ENCODE measurements at places on chromosomes 6 and 20.
A peak's percentile ranks its signal among the peaks of the same experiment; 100 is the strongest.

- DNase-seq, result peak; percentile 43
Measured at GRCh38 chr20:50303573-50304500, 113.2 kb downstream of the CEBPB start.

- DNase-seq, result no peak
Measured at GRCh38 chr6:112701201-112701600, 354.1 kb downstream of the RFPL4B start.

- DNase-seq, result no peak
Measured at GRCh38 chr6:146153040-146153758, 124.3 kb downstream of the GRM1 start.

- no peak for DNase-seq
Measured at GRCh38 chr6:81534934-81535465, 217.5 kb downstream of the TENT5A start.

GRCh38 chr6:38319256-38320212 lies 320.2 kb downstream of the BTBD9 start:
- DNase-seq, result no peak

DNA sequence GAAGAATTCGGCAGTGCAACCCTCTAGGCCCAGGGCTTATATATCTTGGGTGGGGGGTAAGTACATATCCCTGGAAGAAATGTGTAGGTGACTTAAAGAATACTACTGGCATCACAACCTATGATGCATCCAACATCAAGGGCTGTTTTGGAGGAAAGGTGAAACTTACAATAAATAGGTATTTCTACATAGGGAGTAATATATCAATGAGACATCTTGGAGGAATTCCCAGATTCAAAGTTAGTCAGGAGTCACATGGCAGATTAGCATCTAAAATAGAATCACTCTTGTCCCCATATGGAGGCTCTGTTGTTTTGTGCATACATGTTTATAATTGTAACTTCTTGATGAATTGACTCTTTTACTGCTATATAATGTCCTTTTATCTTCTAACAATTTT lies 375.5 kb downstream of the PAX1 start:
- DNase-seq, result no peak

DNA sequence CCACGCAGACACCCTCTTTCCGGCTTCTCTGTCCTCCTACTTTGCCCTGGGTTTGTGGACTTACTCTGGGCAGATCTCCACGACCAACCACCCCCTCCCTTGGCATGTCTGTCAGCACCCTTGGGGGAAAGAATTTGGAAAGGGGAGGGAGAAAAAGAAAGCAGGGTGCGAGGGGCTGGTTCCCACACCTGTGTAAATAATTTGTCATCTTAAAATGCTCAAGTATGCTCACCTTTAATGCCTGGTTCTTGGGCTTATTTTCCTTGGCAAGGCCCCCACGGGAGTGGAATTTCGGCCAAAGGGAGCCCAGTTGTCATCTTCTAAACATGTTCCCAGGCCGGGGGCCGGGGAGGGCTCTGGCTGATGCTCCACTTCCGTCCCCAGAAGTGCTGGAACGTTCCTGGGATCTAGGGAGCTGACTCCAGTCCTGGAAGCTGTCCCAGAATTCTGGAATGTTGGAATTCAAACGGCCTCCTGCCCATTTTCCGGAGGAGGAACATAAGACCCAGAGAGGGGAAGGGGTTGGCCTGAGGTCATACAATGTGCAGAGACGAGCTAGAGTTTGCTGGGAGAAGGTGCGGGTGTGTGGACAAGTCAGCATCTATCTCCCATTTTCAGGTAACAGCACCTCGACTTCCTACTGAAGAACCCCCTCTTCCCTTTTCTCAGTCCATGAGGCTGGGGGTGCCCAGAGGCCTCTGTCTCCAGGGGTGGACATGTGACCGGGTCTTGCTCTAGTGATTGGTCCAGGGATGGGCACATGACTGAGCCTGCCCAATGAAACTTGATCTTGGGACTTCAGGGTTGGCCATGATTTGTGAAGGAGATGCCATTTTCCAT lies 122.3 kb downstream of the CEBPB start:
- DNase-seq, result no peak

GRCh38 chr20:52619671-52620070 lies 352.5 kb upstream of the TSHZ2 start:
- DNase-seq, result no peak

DNA sequence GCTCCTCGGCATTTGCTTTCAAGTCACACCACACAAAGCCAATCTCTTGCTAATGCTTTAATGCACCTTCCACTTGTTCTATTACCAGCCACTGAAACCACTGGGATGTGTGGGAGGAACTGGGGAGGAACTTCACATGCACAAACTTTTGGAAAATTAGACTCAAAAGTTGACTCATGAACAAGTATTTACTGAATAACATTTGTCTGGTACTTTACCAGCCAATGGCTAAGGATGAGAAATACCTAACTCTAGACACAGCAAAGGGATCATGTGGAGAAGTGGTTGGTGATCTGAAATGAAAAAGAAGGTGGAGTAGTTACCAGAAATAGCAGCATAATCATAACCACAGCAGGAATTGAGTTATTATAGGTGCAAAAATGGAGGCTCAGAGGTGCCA lies 554.0 kb upstream of the NOX3 start:
- no peak for DNase-seq

DNA sequence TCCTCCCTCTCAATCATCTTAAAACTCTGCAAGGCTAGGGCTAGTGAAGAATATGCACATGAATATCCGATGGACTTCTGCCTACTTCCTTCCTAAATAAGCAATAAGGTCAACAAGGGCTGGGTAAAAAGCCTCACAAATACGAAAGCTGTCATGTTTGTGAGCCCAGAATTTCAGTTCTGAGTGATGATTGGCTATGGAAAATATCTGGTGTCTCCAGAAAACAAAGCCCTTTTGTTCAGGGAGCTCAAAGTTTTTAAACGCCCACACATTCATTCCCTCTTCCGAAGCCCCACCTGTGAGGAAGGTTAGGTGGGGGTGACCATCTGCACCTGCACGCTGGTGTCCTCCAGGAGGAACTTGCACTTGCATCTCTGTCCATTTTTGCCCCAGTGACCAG lies 126.9 kb upstream of the ARMC2 start:
- no peak for DNase-seq

DNA sequence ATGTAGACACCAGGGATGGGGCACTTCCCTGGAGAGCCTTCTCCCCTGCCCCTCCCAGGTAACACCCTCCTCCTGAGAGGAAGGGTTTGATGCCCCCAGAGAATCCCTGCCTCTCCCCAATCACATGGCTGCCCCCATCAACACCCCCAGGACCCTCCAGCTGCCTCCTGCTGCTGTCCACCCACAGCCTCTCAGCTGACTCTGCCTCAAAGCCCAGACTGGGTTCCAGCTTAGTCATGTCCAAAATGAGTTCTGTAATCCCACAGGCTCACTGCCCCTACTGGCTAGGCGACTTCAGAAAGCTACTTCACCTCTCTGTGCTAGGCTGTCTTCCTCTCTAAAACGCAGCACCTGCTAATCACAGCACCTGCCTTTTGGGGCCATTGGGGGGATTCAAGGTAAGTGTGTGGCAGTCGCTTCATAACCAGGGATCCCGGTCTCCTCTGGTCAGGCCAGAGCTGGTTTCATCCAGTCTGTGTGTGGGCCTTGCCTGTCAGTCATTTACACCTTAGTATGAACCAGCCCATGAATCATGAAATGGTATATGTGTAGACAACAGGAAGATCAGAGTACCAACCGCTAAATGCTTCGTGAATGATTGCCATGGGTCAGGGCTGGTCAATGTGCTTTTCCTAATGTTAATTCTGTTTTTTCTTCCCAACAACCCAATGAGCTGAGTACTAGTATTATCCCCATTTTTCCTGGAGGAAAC lies 40.4 kb downstream of the TFEB start:
- no peak for DNase-seq

DNA sequence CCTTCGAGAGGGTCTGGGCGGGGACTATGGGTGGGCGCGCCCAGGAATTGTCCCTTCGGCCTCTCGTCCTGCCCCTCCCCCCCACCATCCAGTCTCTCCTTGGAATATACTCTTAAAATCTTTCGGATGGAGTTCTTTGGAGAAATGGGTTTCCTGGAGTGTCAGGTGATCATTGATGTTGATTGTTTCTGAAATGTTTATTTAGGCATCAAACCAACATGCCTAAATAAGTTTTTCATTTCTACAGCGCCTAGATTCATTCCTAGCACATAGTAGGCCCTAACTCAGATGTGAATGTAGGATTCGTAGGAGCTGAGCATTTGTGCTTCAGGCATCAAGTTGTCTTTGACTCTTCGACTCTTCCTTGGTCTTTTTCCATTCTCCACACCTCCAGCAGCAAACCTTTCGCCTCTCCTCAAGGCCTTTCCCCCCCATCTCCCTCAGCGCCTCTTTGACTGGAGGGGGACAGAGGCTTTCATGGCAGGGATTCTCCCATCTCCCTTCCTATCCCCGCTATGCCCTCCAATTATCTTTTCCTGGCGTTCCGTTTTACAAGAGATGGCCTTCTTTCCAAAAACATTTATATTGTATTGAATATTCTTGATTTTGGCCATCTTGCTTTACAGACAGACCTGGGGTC lies 610 bp downstream of the CASP8AP2 start:
- DNase-seq, result peak; percentile 42

- peak; percentile 88 for DNase-seq
Measured at GRCh38 chr6:163956571-163957407, 542.3 kb downstream of the QKI start.

GRCh38 chr6:14966906-14967711 lies 278.8 kb upstream of the JARID2 start:
- no peak for DNase-seq

GRCh38 chr20:58870293-58871014 lies 17.9 kb downstream of the GNAS start:
- peak; percentile 45 for DNase-seq

- peak; percentile 34 for DNase-seq
Measured at GRCh38 chr20:32681175-32682084, 7.7 kb upstream of the C20orf203 start.

- no peak for DNase-seq
Measured at GRCh38 chr20:11952639-11953038, 34.9 kb downstream of the BTBD3 start.

GRCh38 chr20:18254615-18255014 lies 33.7 kb upstream of the ZNF133 start:
- no peak for DNase-seq

- no peak for DNase-seq
Measured at GRCh38 chr6:35797837-35798526, 859 bp upstream of the CLPS start.

DNA sequence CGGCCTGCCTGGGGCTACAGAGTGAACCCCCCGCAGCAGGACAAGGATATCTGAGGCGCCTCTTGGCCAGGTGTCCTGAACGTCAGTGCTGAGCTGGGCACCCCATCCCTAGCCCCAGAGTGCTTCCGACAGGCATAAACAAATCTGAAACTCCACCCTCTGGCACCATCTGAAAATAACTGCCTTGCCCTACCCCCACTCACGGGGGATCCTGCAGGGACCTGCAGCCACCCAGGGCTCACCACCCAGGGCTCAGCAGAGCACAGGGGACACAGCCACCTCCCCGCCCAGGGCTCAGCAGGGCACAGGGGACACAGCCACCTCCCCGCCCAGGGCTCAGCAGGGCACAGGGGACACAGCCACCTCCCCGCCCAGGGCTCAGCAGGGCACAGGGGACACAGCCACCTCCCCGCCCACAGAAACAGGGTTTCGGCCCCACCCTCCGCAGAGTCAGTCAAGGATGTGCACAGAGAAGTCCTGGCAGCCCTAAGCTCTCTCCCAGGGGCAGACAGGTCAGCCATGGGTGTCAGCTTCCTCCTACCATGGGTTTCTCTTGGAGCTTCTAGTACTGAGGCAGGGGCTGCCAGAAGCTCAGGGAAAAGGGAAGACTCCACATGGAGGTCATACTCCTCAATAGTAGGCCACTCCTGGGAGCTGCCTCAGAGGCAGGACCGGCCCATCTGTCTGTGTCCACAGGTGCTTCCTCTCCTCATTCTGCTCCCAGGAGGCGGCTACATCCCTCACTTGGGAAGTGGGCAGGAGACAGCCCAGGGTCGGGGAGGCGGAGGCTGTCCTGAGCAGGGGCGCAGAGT lies 4.6 kb downstream of the UCKL1 start:
- DNase-seq, result no peak

GRCh38 chr6:4593951-4594350 lies 182.3 kb upstream of the CDYL start:
- DNase-seq, result no peak

GRCh38 chr20:58897488-58897887 lies 45.0 kb downstream of the GNAS start:
- DNase-seq, result no peak

GRCh38 chr6:32895006-32895345 lies 41.0 kb downstream of the PSMB9 start:
- DNase-seq, result no peak

- DNase-seq, result no peak
Measured at GRCh38 chr6:90068264-90068663, 174.0 kb downstream of the GJA10 start.

GRCh38 chr20:61918548-61918947 lies 147.1 kb downstream of the TAF4 start:
- DNase-seq, result no peak

- DNase-seq, result no peak
Measured at GRCh38 chr20:1946762-1947534, 46.9 kb downstream of the PDYN start.

Measured in NCI-H1092 (cell line).